Stimulated activated CD8-positive, alpha-beta memory T cell treated with anti-CD3 and anti-CD28 coated beads, Interleukin-7, amount 100 ng/mL, for 24 hours (primary cell): ENCODE measurements at places on chromosomes 5 and 9.
A peak's percentile ranks its signal among the peaks of the same experiment; 100 is the strongest.

DNA sequence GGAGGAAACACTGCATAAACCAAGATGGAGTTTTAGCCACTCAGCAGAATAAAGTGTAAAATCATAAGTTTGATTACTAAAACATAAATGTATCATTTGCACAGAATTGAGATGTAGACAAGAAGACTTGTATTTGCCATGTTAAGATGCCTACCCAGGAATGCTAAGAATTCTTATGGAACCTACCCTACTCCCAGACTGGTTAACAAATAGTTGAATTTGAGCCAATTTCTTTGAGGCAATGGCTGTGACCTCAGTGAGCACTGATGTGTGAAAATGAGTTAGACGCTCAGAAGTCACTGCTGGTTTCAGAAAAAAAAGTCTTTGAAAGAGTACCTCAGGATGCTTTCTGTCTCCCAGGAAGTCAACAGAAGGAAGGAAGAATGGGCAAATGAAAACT, 95.6 kb downstream of the ESM1 start:
- DNase-seq, result no peak

GRCh38 chr5:134439210-134439654, 27.6 kb upstream of the CDKN2AIPNL start:
- DNase-seq, result no peak

GRCh38 chr9:111896942-111897600, 457 bp downstream of the UGCG start:
- DNase-seq, result peak; percentile 18

GRCh38 chr5:91140657-91141056, 242.5 kb downstream of the ARRDC3 start:
- DNase-seq, result no peak

DNA sequence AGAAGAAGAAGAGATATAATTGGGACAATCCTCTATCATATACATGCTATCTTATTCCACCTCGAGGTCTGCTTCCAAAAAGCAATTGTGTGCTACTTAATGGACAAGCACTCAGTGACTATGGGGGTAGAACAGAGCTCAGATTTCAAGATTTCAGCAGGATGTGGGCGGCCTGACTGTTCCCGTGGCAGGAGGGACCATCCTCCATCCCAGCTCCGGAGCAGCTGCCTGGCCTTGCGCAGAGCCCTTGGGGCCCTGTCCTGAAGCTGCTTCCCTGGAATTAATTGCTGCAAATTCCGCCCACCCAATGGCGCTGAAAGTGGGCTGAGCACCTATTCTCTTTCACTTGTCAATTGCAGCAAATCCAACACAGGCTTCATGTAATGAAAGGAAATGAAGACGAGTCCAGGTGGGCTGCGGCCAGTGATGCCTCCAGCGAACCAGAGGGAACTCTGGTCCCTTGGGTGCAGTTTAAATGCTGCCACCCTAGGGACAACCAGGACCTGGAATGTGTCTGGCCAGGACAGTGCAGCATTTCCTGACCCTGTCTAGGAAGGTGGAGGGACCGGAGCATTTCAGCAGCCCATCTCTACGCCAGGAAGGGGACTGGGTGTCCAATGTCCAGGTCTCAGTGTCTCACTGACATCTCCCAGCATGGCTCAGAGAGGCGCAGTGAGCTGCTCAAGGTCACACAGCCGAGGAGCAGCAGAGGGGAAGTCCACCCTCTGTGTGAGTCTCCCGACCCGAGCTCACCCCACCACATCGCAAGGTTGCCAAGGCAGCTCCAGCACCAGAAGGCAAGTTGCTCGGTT, 50.5 kb upstream of the FCN1 start:
- DNase-seq, result no peak

DNA sequence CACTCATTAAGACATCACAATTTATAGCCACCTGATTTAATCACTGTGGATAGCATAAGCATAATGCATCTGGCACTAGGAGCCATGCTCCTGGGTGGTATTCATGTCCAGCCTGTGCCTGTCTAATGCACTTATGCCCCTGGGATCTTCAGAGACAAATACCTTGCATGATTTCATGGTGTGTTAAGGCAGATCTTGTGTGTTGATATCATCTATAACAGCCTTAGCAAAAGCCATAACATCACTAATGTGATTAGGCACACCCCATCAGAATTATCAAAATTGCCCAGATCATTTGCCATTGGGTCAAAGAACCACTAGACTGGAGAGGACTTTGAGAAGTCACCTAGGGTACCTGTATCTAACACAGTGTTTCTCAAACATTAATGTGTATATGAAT, 43.7 kb upstream of the SELENOP start:
- no peak for DNase-seq

DNA sequence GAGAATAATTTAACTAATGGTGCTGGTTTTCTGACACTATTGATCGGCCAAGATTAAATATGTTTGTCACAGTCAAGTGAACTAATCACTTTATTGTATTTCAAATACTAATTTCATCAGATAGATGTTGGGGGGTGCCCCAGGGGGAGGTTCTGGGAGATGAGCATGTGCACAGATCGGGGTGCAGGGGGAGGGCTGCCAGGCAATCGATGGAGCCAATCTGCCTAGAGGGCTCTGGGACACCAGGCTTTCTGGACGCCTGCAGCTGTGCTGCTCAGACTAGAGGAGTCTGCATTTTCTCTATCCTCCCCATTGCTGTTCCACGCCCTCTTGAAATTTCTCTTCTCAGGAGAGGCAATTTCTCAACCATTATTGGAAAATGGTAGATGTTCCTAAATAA, 100.0 kb upstream of the ALDH1B1 start:
- DNase-seq, result no peak

DNA sequence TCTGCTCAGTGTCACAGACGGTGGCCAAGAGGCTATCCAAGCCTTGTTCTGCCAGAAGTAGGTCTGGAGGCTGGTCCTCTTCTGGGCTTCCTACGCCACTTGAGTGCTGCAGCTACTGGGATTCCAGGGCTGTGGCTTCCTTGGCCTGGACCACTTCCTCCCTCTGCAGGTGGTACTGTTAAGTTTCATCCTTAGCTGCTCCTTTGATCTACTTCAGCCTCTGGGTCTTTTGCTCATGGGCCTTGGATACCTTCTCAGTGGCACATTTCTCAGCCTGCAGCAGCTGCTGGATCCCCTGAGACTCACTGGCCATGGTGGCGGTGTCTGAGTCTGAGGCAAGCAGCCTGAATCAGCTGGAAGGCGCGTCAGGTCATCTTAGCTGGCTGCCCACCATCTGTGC, 10.3 kb downstream of the CNOT8 start:
- DNase-seq, result no peak

DNA sequence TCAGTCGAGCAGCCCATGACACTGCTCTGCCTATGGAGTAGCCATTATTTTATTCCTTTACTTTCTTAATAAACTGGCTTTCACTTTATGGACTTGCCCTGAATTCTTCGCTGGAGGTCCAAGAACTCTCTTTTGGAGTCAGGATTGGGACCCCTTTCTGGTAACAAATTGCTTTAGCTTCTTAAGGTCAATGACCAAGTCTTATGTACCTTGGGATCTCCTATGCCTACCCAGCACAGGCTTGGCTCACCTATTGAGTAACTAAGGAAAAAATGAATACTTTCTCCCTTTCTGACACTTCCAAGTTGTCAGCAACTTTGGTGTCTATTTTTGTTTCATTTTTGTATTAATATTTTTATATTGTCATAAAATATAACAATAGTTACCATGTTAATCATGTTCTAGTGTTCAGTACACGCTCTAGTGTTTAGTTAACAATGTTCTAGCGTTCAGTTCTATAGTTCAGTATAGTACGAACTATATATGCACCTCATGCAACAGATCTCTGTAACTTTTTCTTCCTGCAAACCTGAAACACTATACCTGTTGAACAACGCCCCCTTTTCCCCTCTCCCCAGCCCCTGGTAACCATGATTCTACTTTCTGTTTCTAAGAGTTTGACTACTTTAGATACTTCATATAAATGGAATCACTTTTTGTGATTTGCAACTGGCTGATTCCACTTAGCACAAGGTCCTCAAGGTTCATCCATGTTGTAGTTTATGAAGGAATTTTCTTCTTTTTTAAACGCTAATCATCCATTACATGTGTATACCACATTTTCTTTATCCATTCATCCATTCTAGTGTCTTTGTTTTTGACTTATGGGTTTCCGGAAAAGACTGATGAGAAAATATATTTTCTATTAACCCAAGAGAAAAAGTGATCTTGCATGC, 1.8 kb upstream of the RHOBTB3 start:
- no peak for DNase-seq

DNA sequence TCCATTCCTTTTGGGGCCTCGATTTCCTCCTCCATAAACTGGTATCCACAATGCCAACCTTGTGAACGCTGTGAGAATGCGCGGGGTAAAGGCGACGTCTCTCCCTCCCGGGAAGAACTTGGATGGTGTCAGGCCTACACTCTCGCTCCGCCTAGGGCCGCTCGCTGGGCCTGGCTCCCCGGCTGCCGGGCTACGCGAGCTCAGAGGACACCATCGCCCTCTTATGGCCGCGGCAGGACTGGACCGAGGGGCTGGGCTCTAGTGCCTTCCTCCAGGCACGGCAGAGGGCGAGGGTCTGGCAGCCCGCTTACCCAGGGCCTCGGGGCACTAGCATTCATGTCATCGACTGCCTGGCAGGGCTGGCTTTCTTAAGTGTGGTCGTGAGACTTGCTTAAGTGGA, 1.3 kb upstream of the EXOSC2 start:
- no peak for DNase-seq

GRCh38 chr5:87457706-87458105, 45.0 kb upstream of the CCNH start:
- DNase-seq, result no peak

GRCh38 chr5:31717561-31717960, 78.6 kb downstream of the PDZD2 start:
- DNase-seq, result no peak

DNA sequence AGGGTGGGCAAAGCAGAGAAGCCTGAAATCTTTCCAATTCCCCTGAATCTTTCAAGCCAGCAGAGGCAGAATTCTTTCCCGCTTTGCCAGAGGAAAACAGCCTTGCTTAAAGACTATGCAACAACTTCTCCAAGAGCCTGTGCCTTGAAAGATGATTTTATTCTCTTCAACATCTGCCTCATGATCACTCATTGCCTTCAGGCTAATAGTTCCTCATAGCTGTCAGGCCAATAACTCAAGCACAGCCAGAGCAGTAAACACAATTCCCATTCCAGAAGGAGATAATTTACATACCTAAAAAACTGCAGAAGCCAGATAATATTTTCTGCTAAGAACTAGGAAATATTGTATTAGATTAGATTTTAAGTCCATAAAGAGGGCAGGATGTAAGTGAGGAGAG, 92.3 kb upstream of the PUM3 start:
- no peak for DNase-seq

DNA sequence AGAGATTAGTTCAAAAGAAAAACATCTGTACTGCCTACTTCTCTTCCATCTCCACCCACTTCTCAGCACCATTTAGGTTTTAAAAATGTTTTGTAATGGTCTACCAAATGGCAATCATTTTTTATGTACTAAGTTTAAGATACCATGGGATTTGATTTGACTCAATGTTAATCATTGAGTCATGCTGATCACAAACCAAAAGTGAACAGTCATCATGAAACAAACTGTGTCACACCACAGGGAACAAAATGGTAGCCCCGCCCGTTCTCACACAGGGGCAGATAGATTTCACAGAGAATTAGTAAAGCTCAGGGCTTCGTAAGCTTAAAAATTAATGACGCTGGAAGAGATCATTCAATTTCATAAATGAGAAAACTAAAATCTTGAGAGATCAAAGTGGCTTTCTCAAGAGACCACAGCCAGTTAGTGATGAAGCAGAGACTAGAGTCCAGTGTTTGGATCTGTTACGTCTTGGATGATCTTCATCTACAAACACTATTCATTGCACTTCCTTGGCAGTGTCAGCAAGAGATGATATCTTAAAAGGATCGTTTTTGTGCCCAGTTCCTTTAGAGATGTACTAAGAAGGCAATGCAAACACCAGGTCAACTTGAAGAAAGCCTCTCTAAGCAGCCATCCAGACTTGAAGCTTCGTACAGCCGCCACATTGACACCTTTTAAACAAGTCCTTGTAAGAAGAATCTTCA, 33.9 kb upstream of the TRIO start:
- no peak for DNase-seq

DNA sequence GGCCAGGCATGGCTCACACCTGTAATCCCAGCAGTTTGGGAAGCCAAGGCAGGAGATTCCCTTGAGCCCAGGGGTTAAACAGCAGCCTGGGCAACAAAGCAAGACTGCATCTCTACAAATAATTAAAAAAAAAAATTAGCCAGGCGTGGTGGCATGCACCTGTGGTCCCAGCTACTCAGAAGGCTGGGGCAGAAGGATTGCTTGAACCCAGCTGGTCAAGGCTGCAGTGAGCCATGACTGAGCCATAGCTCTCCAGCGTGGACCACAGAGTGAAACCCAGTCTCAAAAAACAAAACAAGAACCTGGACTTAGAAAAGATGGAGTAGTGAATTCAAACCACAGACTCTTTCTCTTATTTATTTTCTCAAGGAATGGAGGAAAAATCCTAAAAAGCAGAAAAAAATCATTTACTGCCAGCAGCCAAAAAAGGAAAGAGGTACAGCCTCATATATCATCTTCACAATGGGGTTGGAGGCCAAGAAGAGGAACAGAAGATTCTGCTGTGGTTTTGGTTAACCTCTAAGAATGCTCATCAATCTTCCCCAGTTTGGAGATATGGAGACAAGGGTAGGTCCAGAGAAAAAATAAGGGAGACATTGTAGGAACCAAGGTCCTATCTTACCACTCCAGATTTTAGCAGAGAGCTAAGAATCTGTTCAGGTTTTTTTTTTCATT, 40.0 kb upstream of the MYO10 start:
- no peak for DNase-seq

DNA sequence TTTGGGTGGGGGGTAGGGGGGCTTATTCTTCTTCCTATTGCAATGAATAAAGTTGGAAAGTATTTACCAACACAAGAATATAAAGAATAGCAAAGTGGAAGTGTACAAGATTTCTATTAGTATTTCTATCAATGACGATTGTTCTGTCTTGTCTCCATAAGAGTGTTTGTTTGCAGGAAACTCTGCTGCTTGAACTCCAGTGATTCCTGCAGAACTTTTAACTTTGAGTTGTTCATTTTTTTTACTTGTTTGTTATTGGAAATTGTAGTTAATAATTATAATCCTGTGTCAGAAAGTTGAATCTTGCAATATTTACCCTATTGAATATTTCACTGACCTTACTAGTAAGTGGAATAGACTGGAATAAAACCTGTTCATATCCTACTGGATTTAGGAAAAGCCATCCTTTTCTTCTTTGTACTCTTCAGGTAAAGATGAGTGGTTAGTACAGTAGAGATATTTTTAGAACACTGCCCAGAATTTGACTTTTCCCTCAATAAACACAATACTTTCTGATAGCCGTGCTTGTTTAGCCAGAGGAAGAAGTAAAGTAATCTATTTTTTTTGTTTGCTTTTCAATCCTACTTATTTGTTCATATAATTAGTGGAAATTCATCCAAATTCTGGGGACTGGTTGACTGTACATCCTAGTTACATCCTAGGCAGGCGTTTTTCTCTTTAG, 340.4 kb downstream of the TENT4A start:
- no peak for DNase-seq

GRCh38 chr9:137222190-137223077, at the start of gene RNF208:
RNF208 (minus strand) TSS chr9:137222240; CDS start chr9:137221212, 1,028 bp downstream.
- no peak for DNase-seq

GRCh38 chr5:3639175-3639574, 43.5 kb downstream of the IRX1 start:
- no peak for DNase-seq
